ENCODE measurements at places on chromosomes 3 and 15.

GRCh38 chr15:93033434-93034045 lies 55.5 kb downstream of the RGMA start:
- DNase-seq = no peak

GRCh38 chr3:97265237-97266005 lies 451.0 kb downstream of the EPHA6 start:
- DNase-seq = no peak

DNA sequence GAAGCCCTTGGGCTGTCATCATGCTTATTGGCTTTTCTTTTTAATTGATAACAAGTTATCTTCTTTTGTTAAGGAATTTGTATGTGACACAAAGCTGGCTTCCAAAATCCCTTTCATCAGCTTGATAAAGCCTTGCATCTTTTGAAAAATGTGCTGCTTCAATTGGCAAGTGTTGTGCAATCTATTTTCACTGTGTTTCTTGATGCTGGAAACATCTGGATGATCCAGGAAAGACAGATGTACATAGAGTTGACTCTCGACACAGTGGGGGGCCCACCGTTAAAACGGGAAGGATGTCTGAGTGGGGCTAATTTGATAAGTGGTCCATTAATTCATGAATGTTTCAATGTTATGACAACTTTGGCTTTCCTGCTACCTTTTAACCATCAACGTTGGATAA lies 158.3 kb upstream of the WNT5A start:
- DNase-seq = no peak

- no peak for DNase-seq
These were observed 233.6 kb downstream of the CHL1 start for GRCh38 chr3:430186-430585.

- DNase-seq = no peak
These were observed 140.2 kb downstream of the LPP start for GRCh38 chr3:188294113-188294512.

DNA sequence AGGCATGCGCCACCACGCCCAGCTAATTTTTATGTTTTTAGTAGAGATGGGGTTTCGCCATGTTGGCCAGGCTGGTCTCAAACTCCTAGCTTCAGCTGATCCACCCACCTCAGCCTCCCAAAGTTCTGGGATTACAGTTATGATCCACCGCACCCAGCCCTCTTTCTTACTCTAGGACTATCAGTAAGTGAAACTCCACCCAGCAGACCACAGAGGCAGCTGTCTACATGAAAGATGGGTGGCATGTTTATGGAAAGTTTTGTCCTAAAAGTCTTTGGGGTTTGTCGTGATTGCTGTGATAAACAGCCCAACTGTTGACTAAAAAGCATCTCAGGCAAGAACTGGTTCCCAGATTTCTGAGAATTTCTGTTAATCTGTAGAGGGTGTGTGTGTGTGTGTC lies 10.9 kb downstream of the ARL6IP5 start:
- DNase-seq = no peak

DNA sequence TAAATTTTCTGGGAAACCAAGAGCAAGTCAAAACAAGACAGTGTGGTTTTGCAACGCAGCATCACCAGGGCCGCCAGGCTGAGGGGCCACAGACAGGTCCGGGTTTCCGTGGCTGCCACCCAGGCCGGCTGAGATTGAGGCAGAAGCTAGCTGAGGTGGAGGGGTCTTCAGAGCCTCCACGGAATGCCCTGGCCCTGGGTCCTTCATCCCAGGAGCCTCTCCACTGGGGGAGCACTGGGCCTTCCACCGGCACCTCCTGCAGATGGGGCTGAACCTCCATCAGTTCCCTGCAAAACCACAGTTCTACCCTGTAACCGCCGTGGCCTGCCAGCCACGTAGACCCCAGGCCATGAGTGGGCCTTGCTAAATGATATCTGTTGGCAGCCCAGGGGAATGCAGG lies 152.7 kb downstream of the CHSY1 start:
- no peak for DNase-seq

DNA sequence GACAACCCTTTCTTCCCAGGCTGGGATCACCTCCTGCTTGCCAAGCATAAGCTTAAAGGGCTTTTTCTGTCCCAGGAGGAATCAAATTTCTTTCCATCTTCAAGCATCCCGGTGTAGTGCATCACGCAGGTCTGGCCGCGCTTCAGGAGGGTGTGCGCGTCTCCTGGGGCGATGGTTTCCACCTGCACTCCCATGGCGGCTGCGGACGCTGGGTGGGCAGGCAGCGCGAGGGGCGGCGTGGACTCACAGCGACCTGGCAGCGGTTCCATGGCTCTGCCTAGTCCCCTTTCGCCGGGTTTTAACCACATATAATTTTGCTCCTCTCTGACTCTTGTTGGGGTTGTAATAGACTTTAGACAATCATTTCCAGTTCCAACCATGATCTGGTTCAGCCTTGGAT lies 10.6 kb upstream of the TM4SF4 start:
- no peak for DNase-seq

- DNase-seq = no peak
These were observed 119.8 kb upstream of the TLE3 start for GRCh38 chr15:70217226-70218160.

DNA sequence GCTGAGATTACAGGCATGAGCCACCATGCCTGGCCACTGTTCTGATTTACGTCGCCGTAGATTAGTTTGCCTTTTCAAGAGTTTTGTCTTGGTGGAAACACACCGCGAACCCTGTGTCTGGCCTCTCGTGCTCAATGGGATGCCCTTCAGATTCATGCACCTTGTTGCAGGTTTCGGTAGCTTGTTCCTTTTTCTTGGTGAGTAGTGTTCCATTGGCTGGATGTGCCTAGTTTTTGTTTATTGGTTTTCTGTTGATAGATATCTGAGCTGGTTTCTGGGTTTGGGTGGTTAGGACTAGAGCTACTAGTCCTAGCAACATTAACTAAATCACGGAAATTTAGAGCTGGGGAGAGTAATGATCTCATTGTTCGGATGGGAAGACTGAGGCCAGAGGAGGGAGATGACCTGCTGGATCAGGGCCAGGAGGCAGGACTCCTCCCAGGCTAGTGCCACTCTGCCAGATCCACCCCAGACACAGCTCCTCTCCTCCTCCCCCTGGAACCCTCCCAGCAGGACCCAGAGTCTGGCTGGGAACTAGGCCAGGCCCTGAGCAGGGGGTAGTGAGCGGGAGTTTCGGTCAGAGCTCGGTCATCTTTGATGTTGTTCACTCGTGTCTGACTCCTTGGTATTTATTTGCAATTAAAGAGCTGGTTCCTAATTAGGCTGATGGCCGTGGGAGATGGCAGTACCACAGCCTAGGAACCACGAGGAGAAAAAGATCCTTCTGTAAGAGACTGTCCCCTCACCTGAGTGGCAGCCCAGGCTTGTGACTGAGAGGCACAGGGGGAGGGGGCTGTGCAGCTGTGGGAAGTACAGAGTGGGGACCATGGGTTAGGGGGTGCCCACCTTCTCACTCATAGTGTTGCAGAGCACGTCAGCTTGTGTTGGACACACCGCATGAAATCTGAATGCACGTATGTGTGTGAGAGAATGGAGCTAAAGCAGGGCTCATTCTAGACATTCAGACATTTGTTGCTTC lies 73.4 kb downstream of the SMAD6 start:
- DNase-seq = no peak

GRCh38 chr15:92803852-92804609 lies 96.1 kb upstream of the CHD2 start:
- DNase-seq = no peak

- no peak for DNase-seq
These were observed 53.6 kb upstream of the MYO5C start for GRCh38 chr15:52349052-52349700.

DNA sequence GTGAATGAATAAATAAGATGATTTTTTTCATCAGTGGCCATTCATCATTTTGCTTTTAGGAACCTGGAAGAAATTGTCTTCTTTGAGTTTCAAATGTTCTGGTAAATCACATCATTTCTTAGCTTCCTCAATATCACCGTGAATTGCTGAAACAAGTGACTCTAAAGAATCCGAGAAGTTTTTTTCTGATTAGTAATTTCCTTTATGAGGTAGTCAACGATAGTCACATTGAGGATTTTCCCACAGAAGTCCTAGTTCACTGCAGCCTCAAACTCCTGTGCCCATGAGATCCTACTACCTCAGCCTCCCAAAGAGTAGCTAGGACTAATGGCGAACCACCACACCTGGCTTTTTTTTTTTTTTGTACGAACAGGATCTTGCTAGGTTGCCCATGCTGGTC lies 3.6 kb upstream of the TMPRSS7 start:
- DNase-seq = no peak

DNA sequence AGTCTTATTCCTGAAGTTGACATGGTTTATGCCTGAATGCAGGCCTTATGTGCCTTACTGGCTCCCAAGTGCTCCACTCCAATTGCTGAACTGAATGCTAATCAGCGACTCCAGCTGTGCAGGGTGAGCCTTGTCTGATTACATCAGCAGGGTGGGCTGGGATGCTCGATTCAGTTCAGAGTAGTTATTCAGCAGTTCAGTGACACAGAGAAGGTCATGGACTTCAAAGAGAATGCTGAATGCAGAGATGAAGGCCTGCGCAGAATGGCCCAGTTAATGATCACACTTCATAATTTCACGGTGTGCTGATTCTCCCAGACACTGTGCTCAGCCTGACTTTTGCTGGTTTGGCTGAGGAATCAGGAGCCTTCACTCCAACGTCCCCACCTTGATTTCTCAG lies 63.6 kb downstream of the CLDN1 start:
- DNase-seq = no peak

DNA sequence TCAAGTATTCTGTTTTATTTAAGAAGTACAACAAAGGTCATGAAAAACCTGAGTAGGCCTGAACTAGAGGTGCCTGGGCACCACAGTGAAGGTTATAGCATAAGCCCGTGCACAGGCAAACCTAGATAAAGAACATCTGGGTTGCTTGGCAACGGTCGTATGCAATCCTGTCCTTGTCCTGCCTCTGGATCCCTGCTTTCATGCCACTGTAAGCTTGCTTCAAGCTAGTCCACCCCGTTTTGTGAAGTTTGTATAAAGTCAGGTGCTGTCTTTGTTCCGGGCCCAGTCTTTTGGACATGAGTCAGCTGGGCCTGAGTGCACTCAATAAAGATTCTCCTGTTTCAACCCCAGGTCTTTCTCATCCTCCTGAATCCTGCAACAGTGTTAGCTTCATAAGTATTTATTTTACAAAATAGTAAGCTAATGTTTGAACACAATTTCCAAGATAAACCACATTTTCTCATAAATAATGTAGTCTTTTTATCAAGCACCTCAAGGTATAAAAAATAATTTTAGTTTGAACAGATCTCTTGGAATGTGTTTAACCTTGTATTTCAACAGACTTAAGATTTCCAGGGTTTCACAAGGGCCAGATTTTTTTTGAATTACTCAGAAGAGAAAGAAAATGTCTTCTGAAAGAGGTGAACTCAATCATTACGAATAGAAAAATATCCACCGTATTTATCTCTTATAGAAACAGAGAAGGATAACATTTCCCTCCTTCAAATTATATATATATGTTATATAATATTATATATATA lies 14.3 kb upstream of the SLC9C1 start:
- DNase-seq = no peak

- DNase-seq = no peak
These were observed 97.9 kb downstream of the ADCY5 start for GRCh38 chr3:123350971-123351370.

GRCh38 chr3:84136425-84136824 lies 822.4 kb upstream of the CADM2 start:
- no peak for DNase-seq

DNA sequence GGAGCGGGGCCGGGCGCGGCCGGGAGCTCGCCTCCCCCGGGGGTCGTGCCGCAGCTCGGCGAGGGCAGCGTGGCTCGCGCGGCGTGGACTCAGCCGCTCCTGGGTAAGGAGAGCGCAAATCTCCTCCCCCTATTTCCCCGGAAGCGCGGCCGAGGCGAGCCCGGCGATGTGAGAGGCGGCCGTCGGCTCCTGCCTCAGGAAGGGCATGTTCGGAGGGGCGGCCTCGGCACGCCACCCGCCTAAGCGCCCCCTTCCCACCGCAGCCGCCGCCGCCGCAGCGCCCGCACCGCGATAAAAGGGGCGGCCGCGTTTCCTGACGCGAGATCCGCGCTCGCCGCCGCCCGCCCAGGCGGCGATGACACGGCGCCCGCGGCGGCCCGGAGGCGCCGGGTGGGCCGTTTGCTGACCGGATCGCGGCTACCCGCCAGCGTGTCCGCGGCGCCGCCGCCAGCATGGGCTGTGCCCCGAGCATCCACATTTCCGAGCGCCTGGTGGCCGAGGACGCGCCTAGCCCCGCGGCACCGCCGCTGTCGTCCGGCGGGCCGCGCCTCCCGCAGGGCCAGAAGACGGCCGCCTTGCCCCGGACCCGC lies at the start of gene PDE8A:
Gene PDE8A, plus strand, starts transcription at position 146 of the 590 bp plus-strand sequence. Its CDS starts 307 bp downstream, at position 453.
- peak; percentile 46 for DNase-seq

GRCh38 chr15:53591041-53591440 lies 168.4 kb downstream of the WDR72 start:
- DNase-seq = no peak

DNA sequence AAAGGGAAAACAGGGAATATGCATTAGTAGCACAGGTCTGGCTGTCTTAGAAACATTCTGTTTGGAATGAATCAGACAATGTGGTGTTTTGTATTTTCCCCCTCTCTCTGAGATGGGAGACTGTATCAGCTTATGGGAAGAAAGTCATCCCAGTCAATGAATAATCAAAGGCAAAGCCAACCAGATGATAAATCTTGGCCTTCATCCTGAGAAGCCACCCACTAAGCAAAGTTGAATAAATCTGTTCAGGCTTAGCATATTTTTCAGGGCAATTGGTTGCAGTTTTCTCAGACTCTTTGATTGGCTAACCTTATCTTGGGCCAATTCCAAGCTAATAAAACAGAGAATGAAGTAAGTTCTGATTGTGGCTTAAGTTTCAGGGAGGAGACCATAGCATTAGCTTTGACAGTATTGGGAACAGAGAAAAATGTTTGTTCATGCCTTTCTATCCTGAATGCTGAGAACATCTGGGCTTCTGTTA lies 63.6 kb upstream of the ARL8B start:
- no peak for DNase-seq

DNA sequence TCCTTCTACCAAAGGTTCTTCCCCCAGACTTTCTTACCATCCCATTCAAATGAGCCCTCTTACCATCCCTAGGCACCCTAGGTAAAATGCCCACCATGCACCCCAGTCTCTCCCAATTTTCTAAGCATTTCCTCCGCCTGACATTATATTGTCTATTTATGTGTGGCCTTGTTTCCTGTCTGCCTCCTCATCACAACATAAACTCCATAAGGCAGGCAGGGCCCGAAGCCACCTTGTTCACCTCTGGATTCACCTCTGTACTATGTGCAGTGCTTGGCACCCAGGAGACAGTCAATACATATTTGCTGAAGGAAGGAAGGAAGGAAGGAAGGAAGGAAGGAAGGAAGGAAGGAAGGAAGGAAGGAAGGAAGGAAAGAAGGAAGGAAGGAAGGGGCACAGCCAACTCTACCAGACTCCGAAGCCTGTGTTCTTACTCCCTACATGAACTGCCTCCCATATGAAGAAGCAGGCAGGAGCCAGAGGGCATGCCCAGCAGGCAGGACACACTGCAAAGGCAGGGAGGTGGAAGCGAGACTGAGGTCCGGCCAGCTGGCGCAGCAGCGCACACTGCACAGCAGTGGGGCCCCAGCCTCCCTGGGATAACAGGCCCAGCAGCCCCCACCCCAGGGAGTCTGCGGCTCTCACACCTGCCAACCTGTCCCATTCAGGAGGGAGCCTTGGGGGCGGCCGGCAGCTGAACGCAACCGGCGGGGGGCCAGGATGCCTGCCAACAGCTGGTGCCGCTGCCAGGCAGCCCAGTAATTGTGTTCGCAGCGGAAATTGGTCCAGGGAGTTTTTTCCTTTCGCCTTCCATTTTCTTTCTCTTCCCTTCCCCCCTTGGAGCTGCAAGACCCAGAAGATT lies 106.0 kb upstream of the LINGO1 start:
- DNase-seq = no peak

- DNase-seq = no peak
These were observed 26.0 kb downstream of the GLDN start for GRCh38 chr15:51367322-51367976.

GRCh38 chr3:29775340-29775739 lies 494.5 kb downstream of the RBMS3 start:
- no peak for DNase-seq
